ENCODE measurements at places on chromosomes 2 and 18.

GRCh38 chr2:150413366-150413765 is 74.1 kb downstream of the RND3 start:
- DNase-seq, result no peak

DNA sequence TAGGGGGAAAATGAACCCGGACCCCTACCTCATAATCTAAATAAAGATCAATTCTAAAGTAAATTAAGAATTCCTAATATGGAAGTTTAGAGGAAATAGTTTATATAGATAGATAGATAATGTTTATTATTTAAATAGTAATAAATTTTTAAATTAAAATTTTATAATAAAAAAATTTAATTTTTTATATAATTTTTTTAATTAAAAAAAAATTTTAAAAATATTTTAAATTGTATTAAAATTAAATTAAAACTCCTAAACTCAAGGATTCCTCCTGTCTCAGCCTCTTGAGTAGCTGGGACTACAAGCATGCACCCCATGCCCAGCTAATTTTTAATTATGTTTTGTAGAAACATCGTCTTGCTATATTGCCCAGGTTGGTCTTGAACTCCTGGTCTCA is 186.9 kb upstream of the VRK2 start:
- no peak for DNase-seq

DNA sequence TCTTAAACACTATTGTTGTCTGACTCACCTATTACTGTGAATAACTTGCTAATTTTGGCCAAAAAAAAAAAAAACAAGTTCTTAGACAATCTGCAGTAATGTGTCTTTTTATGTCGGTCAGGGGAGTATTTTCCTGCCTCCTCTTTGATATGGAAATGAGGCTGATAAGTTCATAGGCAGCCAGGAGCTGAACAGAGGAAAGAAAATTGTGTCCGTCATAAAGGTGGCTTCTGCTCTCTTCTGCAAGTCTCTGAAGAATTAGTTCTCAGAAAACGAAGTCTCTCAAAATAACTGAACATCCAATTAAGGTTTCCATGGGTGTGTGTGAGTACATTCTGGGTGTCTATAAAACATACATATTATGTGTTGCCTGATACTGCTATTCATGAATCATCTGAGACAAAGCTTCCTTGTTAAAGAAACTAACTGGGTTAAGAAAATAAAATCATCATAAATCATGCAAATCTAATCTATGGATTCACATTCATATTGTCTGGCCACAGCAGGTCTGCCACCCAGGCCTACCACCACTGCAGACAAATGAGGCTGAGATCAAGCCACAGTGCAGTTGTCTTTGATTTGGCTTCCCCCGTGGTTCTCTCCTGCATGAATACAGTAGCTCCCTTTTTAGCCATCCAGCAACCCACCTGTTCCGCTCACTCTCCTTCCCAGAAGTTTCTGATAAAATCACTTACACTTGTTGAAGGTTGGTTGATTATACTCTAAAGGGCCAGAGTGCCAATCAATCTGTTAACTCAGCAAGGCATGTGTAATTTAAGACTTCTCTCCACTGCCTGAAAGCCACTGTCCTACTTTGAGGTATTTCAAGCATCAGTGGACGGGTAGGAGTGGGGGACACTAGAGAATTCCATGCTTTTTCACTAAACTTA is 19.4 kb upstream of the SP5 start:
- DNase-seq, result no peak

DNA sequence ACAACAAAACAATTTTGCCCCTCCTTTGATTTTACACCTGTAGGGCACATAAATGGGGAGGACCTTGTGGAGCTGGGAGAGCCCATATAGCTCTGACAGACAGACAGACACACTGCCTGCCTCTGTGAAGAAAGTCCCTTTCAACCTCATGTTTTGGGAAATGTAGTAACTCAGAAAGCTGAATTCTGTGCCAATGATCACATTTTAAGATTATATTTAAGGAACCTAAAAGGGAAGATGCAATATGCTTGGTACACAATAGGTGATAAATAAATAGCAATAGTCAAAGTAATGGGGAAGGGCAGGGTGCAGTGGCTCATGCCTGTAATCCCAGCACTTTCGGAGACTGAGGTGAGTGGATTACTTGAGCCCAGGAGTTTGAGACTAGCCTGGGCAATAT is 446.4 kb upstream of the ID2 start:
- DNase-seq, result no peak

- DNase-seq, result no peak
These were observed 24.2 kb upstream of the COX7A2L start for GRCh38 chr2:42385225-42385624.

DNA sequence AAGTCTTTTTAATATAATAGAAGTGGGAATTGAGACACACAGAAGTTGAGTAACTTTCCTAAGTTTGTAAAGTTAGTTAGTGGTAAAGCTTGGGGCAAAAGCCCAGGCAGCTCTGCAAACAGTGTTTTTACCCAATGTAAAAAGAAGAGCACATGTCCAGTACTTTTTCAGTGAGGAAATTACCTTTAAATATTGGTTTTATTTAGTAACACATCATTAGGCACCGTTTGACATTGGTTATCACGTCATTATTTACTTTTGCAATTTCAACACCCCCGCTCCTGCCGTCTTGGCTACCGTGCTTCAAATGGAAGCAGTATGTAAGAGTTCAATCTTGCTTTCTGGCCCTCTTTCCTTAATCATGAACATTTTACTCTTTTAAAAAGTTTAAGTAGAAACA is 807.9 kb downstream of the EPHA4 start:
- no peak for DNase-seq

DNA sequence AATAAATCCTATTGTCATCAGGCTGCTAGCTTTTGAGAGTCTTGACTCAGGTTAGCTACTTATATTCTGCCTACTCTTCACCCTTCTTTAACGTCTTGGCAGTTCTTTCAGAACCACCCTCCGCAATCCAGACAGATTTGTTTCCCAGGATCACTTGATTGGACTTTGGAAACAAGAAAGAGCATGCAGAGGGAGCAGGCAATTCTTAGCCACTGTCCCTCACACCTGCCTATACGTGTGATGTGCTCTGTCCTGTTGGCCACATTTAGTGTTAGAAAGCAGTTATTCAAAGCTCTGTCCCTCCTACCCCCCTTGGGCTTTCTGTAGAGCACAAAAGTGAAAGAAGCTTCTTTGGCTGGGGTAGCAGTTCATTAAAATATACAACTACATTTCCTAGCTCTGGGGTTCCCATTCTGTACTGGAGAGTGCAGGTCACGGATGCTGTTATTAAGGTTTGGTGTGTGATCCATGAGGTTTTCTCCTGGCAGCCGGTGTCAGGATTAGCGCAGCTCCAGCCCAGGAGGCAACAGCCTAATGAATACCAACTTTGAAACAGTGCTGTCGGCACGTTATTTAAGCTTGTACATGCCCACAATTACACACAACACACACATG is 6.3 kb downstream of the FZD5 start:
- no peak for DNase-seq

GRCh38 chr2:216606551-216607276 is 26.5 kb upstream of the IGFBP2 start:
- no peak for DNase-seq
